ENCODE measurements at places on chromosomes 11 and 22. TPM values are rescaled to one million over a fixed set of nuclear protein-coding genes. Genes with fewer than 3 reads are reported as not detected.

- no peak for DNase-seq
Observed at GRCh38 chr11:13134886-13135285, 125.8 kb downstream of the RASSF10 start.

DNA sequence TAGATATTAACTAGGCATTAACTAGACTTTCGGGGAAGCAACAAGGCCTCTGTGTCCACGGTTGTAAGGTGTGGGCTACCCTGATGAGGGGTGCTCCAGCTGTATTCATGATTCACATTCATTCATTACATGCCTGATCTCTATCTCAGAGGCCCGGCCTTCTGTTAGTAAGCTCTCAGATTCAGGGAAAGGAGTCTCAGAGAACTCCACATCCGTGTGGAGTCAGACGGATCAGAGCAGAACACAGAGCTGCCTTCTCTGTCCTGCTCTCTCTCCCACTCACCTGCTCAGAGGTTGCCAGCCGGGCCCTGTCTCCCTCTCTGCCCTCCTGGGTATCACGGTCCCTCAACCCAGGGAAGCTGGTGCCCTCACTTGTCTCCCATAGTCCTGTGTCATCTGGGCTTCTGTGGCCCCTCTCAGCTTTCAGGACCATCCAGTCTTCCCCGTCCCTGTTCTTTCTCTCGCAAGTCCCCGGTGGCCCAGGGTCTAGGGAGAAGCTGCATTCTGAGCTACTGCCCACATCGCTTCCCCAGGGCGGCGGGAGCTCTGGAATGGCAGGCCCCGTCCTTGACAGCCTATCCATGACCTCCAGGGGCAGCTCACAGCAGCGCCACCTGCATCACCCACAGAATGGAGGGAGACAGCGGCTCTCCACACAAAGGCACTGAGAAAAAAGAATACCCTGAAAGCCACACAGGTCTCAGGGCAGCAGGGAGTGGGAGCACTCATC is 4.3 kb downstream of the TP53AIP1 start:
- no peak for DNase-seq

- DNase-seq: no peak
Observed at GRCh38 chr11:132125988-132126871, 755.8 kb downstream of the NTM start.

The SCGB1A1 gene
- not detected for total RNA-seq

DNA sequence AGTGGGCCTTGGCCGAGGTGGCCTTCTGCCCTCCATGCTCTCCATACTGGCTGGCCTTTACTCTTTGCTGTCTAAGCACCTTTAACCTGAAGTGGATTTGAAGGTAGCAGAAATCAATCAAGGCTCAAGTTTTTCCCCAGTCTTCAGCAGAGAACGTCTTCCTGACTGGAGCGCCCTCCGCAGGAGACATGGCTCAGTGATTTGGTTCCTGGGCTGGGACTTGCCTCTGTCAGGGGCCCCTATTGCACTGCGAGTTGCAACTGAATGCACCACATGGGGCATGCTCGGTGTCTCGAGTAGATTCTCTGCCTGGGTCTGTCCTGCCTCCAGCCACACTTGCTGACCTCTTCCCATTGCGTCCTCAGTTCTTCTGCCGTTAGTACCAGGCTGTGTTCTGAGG is 79.6 kb downstream of the BMAL1 start:
- no peak for DNase-seq

- no peak for DNase-seq
Observed at GRCh38 chr11:129457321-129457720, 81.7 kb downstream of the BARX2 start.

GRCh38 chr11:8807544-8808225 is 103.3 kb upstream of the AKIP1 start:
- DNase-seq: no peak

The MS4A4A gene
- not detected for total RNA-seq

Measured in activated naive CD4-positive, alpha-beta T cell treated with anti-CD3 and anti-CD28 coated beads, Interleukin-2, amount 50 U/mL, for 72 hours (primary cell).